CD4-positive, alpha-beta T cell treated with Interleukin-17A for 4 hours (primary cell): ENCODE measurements at places on chromosomes 4 and X.

- DNase-seq: no peak
Observed at GRCh38 chr4:43682551-43682950, 766.1 kb downstream of the KCTD8 start.

DNA sequence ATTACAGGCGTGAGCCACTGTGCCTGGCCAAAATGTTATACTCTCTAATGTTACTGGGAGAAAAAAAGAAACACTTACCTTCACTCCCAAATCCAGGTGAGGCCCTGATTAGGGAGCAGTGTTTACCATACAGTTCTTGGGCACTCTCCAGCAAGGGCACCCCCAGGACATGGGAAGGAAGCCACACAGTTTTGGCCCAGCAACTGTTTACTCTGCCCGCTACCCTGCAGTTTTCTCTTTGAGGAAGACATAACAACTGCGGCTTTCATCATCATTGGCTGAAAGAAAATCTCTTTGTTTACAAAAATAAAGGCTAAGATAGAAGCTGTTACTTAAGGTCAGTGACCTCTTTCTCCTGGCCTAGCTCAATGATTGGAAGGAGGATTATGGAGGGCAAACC is 145.5 kb upstream of the DUSP21 start:
- DNase-seq: no peak

GRCh38 chr4:15965325-15965724 is 2.4 kb upstream of the FGFBP2 start:
- no peak for DNase-seq

- DNase-seq: no peak
Observed at GRCh38 chr4:148653681-148654080, 211.5 kb upstream of the NR3C2 start.

DNA sequence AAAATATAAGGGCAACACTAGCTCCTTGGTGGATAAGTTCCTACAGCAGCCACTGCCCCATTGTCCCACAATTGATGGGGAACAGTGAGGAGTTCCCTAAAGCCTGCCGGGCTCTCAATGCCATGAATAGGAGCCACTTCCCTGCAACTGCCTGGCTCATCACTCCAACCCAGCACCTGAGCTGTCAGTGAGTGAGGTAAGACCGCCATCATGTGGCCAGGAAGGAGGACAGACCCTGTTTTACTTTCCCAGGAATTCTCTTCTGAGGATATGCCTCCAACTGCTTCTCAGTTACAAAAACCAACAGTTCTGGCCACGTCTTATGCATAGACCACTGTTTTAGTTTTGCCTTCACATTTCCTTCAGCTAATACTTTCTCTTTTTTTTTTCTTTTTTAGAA is 45.5 kb downstream of the SRPX start:
- no peak for DNase-seq

GRCh38 chr4:94389595-94390267 is 47.1 kb upstream of the HPGDS start:
- DNase-seq: no peak

GRCh38 chr4:138111462-138112000 is 130.6 kb downstream of the SLC7A11 start:
- DNase-seq: no peak

DNA sequence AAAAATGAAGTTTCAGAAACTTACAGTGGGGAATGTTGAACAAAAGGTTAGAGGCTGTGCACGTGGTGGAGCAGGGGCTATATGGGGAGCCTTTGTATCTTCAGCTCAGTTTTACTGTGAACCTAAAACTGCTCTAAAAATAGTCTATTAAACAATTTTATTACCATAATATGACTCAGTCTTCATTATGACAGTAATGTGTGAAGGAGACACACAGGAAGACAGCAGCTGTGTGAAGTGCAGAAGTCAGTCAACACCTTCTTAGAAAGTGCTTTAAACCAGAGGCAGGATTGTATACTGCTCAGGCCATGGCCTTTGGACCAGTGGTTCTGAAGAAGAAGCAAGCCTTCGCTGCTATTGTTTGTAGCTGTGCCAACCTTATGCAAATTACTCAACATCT is 89.7 kb downstream of the ARHGAP10 start:
- no peak for DNase-seq

GRCh38 chrX:29561417-29561816 is 653.9 kb upstream of the MAGEB2 start:
- DNase-seq: no peak

GRCh38 chr4:168411318-168412150 is 68.8 kb downstream of the DDX60L start:
- no peak for DNase-seq

- DNase-seq: no peak
Observed at GRCh38 chr4:121457278-121457875, 76.6 kb upstream of the QRFPR start.

- no peak for DNase-seq
Observed at GRCh38 chr4:4631150-4631549, 89.3 kb upstream of the STX18 start.

DNA sequence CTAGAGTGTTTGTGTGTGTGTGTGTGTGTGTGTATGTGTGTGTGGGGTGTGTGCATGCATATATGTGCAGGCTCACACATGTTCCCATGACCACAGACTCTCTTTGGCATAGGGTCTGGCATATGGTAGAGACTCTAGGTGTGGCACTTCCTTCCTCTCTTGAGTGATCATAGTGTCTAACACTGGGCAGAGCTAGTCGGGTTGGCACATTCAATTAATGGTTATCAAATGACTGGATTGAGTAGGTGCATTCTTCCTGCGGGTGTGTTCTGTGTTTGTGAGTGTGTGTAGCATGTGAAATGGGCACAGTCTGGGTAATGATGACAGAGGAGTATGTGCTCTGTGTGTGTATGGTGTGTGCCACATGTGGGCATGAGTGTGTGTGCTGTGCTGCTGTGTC is 106.5 kb downstream of the EFNB1 start:
- no peak for DNase-seq

- no peak for DNase-seq
Observed at GRCh38 chr4:87461281-87461700, 38.9 kb downstream of the NUDT9 start.

DNA sequence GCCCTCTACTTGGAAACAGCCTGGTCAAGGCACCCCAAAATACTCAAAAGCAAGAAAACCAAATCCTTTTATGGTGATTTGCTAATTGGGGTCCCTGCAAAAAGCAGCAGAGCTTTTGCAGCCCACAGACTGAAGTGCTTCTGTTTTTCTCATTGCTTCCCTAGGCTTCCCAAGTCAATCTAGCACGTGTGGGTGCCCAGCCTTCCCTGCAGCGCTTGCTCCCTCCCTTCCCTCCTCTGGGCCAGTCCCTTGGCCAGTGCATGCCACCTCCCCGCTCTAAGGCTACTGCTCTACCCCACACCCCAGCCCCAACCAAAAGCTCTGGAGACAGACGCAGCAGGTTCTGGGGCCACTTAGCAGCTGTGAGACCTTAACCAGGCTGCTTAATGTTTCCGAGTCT is 53.6 kb downstream of the ANAPC4 start:
- DNase-seq: no peak

DNA sequence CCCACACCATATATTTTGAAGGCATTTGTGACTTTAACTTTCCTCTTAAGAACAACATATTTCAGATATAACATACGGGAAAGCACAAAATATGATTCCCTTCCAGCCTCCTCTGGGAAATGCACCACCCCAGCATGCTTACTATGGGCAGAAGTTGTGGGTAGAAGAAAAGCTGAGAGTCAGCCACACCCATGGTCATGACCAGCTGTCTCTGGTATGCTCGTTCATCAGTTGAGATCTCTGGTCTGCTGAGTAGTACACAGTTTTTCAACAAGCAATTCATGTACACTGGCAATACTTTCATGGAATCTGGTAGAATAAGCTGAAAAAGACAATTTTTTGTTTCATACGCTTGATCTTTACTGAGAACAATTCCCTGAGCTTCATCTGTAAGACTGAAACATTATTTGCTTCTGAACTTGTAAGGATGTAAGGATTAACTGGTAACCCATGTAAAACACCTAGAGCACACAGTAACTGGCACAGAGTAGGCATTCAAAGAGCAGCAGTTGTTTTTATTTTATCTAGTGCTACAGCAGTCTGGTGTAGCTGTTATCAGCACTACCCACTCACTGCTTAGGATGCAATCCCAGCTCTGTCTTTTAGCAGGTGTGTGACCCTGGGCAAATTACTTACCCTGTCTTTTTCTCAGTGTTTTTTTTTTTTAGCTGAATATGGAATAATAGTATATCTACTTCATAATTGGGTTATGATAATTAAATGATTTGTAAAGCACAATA is 47.6 kb downstream of the METTL14 start:
- no peak for DNase-seq

GRCh38 chr4:108359130-108359985 is 190.6 kb upstream of the LEF1 start:
- peak; percentile 70 for DNase-seq

GRCh38 chrX:17370191-17370590 is 4.8 kb upstream of the NHS start:
- no peak for DNase-seq

DNA sequence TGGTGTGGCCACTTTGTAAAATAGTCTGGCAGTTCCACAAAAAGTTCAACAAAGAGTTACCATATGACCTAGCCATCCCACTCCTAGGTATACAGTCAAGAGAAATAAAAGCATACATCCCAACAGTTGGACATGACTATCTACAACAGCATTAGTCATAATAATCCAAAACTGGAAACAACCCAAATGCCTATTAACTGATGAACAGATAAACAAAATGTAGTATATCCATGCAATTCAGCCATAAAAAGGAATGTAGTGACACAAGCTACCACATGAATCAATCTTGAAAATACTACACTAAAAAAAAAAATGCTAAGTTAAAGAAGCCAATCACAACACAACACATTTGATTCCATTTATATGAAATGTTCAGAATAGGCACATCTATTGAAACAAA is 16.1 kb downstream of the MED14 start:
- DNase-seq: no peak

GRCh38 chr4:11548597-11549082 is 119.9 kb upstream of the HS3ST1 start:
- no peak for DNase-seq

DNA sequence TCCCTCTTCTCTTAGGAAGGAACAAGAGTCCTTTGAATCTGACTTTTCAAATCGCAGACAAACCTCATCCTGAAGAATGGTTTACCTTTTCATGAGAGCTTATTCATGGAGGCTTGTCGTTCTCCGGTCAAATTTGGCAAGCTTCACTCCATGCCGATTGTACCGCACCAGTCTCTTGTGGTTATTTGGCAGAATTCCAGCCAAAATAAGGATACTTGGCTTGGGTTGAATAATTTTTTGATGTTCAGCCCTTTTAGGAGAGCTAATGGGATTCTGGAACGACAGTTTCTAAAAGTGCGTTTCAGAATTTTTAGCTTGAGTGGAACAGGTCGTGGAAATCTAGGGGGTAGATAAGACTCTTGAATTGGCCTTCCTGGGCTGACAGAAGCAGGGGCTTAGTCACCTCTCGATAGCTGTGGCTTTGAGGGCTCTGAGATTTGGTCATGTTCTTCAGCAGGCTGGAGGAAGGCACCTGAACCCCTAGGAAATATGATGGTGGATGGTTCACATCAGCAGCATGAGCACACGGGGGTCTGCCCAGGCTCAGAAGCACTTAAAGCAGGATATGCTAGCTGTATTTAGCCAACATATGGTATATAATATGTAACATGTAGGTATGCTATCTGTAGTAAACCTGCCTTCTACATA is 1.5 kb downstream of the KLHL2 start:
- DNase-seq: peak; percentile 38

DNA sequence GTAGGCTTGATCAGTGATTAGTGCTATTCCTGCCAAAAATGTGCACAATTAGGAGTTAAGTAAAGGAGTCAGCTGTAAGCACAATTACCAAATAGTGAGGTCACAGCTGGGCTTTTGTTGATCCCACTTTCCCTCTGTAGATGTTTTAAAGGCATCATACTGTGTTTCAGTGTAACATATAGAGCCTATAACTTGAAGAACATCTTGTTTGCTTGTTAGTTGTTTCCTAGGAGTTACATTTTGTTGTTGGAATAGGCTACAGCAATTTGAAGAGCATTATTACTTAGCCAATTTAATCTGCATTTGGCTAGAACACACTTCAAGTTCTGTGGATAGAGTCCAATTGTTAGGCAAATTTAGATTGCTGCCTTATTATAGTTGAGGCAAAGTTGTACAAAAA is 210.7 kb upstream of the MAD2L1 start:
- no peak for DNase-seq

DNA sequence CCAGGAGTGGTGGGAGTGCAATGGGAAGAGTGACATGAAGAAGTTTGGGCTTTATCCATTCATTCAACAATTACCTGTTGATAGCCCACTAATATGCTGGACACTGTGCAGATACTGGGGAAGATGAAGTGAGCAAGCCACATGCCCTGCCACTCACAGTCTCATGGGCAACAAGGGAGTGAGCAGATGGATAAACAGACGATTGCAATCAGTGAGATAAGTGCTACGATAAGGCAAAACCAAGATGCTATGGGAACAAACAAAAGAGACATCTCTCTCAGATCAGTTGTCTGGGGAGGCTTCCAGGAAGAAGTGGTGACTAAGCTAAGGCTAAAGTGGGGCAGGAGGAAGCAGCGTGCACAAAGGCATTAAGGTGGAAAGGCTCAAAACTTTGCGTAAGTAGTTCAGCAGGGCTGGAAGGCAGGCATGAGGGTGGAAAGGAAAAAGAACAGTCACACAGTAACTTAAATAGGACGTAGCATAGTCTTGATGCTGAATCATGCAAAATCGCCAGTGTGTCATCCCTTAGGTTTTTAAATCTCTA is 31.7 kb downstream of the GAB3 start:
- DNase-seq: peak; percentile 65

DNA sequence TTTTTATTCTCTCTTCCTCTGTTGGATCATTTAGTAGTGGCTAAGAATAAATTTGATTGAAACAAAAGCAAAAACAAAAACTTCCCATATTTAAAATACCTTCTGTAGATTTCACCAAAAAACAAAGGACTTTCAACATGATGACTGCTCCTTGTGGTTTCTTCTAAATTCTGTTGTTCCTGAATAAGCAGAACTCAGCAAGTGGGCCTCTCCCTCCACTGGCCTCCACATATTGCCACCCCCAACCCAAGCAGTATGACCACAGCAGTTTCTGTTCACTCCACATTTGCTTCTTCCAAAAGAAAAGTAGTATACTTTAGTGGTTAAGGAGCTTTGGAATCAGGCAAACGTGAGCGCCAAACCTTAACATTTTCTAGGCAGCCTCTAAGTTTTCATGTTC is 114.7 kb downstream of the COX18 start:
- no peak for DNase-seq
